ENCODE measurements at places on chromosomes 11 and 22.

DNA sequence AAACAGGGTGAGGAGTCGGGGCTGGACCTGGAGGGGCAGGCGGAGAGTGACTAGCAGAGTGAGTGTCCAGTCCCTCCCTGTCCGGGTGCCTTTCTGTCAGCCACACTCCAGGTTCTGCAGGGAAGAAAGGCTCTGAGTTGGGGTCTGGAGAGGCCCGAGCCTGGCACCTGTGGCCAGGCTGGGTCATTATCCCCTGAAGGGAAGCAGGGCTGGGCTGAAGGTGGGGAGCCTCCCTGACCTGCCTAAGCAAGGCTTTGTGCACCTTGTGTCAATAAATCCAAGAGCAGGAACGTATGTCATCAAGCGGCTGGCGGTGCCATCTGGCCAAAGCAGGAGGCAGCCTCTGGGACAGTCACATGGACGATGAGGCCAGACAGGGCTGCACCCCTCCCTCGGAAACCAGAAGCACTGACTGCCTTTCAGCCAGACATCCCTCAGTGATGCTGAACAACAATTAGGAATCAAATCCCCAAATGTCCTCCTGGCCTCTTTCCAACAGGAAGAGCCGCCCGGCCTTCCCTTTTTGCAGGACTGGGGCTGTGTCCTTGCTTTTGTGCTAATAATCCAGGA lies 73.9 kb upstream of the FGF3 start:
- no peak for DNase-seq

GRCh38 chr11:57979532-57980079 lies 44.1 kb upstream of the OR9Q1 start:
- no peak for DNase-seq

GRCh38 chr11:72639502-72640375 lies 34.5 kb downstream of the PDE2A start:
- DNase-seq: no peak

GRCh38 chr11:94090401-94090800 lies 38.2 kb upstream of the PANX1 start:
- DNase-seq: no peak

GRCh38 chr11:118128721-118129470 lies 23.7 kb downstream of the SCN4B start:
- DNase-seq: no peak

DNA sequence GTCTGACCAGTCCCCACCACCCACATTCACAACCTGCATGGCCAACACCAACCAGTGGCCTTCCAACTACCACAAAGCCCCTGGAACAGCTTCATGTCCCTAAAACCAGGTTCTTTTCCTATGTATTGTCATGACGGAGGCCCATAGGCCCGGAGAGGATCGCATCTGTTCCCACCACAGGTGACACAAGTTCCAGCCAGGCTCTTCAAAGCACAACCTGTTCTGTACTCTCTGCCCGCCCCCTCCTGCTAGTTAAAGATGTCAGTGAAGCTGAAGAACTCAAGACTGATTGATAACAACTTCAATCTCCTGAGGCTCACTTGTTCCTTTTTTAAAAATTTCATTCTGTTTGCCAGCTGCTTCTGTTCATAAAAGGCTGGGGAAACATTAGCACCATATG lies 121.1 kb upstream of the GUCY1A2 start:
- DNase-seq: no peak

DNA sequence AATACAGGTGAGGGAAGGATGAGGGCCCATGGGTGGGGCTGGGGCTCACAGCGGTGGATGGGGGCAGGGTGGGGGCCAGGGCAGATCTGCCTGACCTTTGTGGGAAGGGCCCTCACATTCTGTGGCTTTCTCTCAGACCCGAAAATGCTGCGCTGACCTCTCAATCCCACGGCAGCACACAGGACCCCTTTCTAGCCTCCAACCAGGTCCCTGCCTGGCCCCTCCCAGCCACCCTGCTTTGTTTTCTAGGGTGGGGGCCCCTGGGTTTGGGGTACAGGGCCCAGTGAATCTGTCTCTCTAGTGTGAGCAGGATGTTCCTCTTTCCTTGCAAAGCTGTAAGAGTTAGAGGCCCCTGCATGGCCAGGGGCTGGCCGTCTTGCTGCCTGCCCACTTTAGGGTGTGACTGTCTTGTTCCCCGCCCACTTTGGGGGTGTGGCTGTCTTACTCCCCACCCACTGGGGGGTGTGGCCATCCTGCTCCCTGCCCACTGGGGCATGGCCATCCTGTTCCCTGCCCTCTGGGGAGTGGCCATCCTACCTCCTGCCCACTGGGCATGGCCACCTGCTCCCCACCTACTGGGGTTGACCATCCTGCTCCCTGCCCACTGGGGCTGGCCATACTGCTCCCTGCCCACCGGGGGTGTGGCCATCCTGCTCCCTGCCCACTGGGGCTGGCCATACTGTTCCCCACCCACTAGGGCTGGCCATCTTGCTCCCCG lies 11.5 kb downstream of the PARVG start:
- peak; percentile 66 for DNase-seq

DNA sequence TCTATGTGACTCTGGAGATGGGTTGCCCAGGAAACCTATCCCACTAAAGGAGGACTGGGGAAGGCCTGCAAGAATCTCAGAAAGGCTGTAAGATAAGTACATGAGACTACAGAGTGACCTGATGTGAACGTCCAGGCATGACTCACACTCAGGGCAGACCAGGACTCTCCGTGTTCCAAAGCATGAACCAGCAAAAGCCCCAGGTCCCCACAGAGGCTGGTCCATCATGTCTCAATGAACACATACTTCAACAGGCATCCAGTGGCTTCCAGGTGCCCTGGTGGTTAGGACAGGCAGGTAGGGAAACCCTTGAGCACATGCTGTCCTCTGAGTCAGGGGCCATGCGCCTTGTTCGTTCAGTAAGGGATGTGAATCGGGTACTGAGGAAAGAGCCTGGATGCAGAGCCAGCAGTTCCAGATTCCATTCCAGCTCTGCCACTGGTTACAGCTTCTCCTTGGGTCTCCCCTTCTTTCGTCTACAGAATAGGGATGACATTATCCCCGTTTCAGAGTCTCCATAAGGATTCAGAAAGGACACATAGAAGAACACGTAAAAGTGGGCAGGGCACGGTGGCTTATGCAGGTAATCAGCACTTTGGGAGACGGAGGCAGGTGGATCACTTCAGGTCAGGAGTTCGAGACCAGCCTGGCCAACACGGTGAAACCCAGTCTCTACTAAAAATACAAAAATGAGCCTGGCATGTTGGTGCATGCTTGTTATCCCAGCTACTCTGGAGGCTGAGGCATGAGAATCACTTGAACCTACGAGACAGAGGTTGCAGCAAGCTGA lies 129.0 kb upstream of the TEAD1 start:
- no peak for DNase-seq

GRCh38 chr11:96090711-96091110 lies 166.8 kb upstream of the MTMR2 start:
- no peak for DNase-seq

DNA sequence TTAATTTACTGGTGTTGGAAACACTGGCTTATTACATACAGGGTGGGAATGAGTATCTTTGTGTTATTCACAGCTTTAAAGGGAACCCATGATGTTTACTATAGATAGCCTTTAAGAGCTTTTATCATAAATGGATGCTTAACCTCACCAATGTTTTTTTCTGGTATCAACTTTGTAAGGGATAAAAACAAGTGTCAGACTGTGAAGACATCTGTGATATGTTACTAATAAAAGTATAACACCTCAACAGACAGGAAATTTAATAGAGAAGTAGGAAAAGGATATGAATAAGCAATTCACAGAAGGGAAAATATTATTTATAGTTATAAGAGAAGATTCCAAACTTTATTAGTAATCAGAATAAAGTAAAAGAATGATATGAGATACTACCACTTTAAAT lies 46.3 kb downstream of the ACAT1 start:
- no peak for DNase-seq

DNA sequence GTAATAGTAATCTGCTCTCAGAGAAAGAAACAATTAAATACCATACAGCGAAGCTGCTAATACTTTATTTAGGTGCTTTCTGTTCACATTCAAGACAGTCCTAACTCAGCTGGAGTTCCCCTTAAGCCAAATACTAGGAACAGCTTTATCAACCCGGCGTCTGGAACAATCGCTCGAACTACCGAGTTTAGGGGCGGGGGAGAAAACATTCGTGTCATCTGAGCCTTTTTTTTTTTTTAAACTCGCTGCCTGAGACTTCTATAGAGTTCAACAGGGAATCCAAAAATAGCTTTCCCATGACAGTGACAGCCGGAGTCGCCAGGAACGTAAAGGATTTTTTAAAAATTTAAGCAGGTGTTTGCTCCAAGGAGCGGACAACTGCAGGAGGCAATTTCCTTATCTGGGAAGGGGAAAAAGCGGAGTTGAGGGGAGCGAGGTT lies 852 bp downstream of the TRAF6 start:
- peak; percentile 11 for DNase-seq

- no peak for DNase-seq
Observed at GRCh38 chr11:64891880-64892279, 13.5 kb upstream of the EHD1 start.

DNA sequence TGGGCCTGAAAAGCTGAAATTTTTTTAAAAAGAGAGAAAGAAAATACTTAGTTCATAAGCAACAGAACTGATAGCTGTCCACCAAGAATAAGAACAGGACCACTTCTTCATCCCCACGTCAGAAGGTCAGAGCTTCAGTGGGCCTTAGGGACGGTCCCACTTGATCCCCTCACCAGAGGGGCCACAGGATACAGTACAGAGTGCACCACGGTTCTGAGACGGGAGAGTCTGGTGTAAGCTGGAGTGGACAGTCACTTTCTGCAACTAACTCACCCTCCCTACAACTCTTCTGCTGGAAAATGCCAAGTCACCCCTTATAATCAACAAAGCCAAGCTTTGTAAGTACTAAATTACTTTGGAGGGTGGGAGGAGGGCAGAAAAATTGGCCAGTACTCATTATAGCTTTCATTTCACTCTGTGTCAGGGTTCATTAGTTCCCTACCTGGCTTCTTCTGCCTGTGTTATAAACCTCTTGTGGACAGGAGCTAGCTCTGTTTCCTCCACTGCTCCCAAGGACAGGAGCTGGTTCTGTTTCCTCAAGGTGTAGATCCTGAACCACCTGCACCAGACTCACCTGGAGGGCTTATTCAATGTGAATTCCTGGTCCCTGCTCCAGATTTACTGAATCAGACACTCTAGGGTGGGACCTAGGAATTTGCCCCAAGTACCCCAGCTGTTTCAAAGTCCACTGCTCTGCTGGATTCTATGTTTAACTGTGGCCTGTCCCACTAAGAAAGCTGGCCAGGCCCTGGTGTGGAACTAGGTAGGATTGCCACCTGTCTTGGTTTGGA lies 39.6 kb downstream of the SCGB1A1 start:
- DNase-seq: no peak

DNA sequence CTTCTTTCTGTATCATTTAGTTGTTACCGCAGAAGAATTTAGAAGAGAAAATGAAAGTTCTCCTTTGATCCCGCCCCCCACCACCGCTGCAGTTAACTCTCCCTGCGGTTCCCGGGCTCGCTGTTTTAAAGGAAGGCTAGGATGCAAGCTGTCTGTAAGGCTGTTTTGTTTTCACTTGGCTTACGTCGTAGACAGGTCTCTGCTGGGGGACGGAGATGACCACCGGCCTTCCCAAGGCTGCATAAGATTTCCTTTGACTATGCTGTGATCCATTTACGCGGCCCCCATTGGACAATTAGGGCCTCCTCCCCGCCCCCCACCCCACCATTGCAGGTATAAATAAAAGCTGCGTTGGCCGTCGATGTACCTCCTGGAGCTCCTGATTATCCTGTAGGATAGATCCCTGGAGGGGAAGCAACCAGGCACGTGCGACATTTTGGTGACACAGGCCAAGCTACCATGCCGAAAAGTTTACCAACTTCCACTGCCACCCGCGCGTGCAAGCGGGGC lies 1.4 kb upstream of the CPT1A start:
- DNase-seq: peak; percentile 55

DNA sequence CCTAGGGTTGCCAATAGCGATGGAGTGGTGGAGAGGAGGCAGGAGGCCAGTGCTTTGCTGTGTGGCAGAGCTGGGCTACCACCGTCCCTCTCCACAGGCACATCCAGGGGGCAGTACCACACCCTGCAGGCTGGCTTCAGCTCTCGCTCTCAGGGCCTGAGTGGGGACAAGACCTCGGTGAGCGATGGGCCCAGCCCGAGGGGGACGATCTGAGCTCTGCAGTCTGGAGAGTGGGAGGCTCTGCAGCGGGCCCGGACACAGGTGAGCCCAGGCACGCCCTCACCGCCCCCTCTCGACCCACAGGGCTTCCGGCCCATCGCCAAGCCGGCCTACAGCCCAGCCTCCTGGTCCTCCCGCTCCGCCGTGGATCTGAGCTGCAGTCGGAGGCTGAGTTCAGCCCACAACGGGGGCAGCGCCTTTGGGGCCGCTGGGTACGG lies 2.5 kb downstream of the PKP3 start:
- no peak for DNase-seq

- DNase-seq: no peak
Observed at GRCh38 chr22:39024519-39025308, 3.8 kb downstream of the APOBEC3D start.

- no peak for DNase-seq
Observed at GRCh38 chr11:116478205-116478604, 294.6 kb downstream of the BUD13 start.

- no peak for DNase-seq
Observed at GRCh38 chr11:112025707-112026106, 499 bp downstream of the DLAT start.

DNA sequence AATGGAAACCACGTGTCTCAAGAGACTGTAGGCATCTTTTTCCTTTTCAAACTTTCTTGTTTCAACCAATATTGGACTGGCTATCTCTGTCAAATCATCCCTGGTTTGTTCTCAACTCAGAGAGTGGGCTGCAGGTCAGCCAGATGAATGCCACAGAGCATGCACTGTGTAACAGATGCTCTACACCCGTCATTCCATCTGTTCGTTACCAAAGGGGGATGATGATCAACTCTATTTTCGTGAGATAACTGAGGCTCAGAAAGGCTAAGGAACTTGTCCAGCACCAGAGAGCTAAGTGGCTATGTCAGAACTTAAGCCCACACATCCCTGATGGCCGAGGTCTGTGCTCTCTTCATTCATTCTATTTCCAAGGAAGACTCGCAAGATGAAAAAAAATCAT lies 42.1 kb downstream of the SLC1A2 start:
- DNase-seq: no peak

DNA sequence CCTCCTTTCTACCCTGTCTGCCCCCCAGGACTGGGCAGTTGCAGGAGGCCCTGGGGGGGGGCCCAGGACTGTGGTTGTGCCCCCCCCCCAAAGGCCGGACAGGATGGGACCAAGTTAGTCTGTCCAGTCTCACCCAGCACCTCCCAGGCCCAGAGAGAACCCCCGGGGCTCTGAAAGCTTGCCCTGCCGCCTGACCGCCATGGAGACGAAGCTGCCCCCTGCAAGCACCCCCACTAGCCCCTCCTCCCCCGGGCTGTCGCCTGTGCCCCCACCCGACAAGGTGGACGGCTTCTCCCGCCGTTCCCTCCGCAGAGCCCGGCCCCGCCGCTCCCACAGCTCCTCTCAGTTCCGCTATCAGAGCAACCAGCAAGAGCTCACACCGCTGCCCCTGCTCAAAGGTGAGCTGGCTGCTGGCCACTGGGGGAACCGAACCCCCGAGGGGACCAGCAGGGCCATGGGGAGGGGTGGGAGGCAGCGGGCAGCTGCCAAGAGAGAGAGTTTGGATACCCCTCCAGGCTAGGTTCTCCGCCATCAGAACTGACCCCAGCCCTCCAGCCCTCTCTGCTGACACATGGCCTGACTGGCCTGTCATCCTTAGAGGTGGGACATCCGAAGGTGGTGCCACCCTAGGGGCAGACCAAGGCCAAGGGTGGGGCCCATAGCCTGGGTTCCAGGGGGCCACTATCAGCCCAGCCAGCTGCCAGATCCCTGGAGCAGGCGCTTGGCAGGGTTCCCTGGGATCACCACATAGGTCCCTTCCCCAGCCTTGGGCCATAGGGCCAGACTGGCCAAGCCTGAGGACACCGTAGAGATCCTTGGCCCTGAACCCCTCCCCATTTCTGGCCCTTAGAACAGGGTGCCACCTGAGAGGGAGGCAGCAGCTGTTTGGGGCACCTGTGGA lies 1.3 kb downstream of the PPP2R5B start:
- DNase-seq: no peak
